ENCODE measurements at places on chromosomes 7 and 10.

DNA sequence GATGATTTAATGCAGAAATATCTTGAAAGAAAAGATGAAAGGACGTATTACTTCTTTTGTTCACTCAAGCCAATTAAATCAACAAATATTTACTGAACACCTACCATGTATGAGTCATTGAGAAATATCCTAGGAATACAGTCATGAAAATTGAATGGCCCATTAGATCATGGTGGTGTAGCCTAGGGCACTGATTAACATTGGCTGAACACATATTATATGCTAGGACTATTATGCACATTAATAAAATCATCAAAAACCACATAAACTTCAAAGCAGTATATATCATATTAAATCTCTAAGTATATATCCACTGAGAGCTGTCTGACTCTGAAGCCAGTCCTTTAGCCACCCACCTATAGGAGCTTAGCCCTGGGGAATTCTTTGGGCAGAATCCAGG lies 41.8 kb downstream of the FAM204A start:
- no peak for DNase-seq

- DNase-seq, result no peak
Observed at GRCh38 chr7:127322351-127322750, 69.6 kb upstream of the GRM8 start.

DNA sequence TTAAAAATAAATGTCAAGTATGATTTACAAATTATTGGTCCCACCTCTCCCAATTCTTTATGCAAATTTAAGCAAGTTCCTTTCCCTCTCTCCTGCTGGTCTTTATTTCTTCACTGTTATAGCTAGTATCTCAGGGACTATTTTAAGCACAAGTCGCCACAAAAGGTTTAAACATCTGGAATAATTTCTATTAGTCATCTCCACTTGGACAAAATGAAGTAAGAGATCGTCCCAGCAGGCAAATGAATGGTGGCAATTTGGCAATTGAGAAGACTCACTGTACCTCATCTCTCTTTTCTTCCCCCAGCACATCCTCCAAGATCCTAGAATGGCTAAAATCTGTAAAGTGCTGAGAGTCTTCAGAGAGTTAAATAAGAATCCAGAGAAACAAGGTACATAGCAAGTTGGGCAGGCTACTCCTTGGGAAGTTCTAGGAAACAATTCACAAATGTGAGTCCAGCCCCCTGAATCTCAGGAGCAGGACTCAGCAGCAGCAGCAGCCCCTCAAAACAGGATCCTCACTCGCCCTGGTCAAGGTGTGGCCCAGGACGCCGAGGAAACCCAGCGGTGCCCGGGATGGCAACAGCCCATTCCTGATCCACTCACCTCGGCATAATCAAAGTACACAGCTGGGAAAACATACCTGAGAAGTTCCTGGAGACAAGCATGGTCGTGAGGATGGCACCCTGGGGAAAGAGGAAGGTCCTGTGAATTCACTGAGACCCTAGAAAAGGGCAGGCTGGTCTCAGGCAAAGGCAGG lies 30.3 kb upstream of the NDST2 start:
- no peak for DNase-seq

GRCh38 chr7:131040467-131040932 lies 287.2 kb upstream of the MKLN1 start:
- DNase-seq, result peak; percentile 51

DNA sequence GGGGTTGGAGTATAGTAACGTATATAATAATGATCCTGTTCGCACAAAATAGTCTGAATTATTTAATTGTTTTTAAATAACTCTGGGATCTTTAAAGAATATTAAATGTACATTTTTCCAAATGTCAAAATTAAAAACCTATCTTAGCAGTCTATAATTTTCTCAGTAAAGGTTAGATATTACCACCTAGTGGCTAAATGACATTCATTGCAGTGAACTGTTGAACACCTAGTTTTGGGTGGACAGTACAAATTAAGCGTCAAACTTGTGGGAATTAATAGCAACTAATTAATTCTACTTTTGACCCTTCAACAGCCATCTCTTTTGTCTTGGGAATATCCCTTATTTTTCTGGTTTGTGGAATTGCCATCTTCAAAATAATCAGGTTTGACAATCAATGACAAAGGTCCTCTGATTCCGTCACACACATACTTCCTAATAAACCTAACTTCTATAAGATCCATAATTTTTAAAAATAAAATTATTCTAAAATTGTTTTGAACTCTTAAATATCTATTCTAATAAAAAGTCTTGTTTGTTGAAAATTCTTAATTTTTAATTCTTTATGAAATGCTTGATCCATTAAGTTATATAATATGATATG lies 165.7 kb downstream of the SEMA3D start:
- DNase-seq, result no peak

GRCh38 chr7:94374721-94375566 lies 19.8 kb upstream of the COL1A2 start:
- DNase-seq, result peak; percentile 97

- no peak for DNase-seq
Observed at GRCh38 chr10:81502677-81503359, 372.2 kb upstream of the NRG3 start.

GRCh38 chr10:101292194-101293006 lies 61.6 kb upstream of the BTRC start:
- no peak for DNase-seq

GRCh38 chr7:1114505-1114904 lies 26.6 kb downstream of the GPER1 start:
- no peak for DNase-seq

- DNase-seq, result no peak
Observed at GRCh38 chr7:102456327-102456726, 8.3 kb downstream of the ALKBH4 start.

- DNase-seq, result no peak
Observed at GRCh38 chr7:26298472-26299058, 6.9 kb downstream of the SNX10 start.

- no peak for DNase-seq
Observed at GRCh38 chr10:79243181-79244067, 103.8 kb upstream of the PPIF start.

- DNase-seq, result no peak
Observed at GRCh38 chr7:14209896-14210484, 220.5 kb upstream of the ETV1 start.

DNA sequence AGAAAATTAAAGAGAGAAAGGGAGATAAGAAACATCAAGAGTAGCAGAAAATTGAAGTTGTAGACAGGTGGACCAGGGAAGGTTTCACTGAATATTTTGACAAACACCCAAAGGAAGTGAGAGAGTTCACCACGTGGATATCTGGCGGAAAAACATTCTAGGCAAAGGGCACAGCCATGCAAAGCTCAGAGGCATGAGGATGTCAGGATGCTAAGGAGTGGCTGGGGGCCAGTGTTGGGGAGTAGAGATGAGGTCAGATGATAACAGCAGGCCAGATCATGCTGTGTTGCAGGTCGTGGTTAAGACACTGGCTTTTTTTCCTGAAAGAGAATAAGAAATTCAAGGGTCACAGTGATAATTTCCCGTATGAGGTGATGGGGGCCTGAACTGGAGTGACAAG lies 181.9 kb downstream of the DGKI start:
- no peak for DNase-seq

GRCh38 chr10:70462349-70462984 lies 16.1 kb upstream of the PALD1 start:
- no peak for DNase-seq

GRCh38 chr7:92777993-92778392 lies 58.4 kb downstream of the CDK6 start:
- DNase-seq, result no peak

DNA sequence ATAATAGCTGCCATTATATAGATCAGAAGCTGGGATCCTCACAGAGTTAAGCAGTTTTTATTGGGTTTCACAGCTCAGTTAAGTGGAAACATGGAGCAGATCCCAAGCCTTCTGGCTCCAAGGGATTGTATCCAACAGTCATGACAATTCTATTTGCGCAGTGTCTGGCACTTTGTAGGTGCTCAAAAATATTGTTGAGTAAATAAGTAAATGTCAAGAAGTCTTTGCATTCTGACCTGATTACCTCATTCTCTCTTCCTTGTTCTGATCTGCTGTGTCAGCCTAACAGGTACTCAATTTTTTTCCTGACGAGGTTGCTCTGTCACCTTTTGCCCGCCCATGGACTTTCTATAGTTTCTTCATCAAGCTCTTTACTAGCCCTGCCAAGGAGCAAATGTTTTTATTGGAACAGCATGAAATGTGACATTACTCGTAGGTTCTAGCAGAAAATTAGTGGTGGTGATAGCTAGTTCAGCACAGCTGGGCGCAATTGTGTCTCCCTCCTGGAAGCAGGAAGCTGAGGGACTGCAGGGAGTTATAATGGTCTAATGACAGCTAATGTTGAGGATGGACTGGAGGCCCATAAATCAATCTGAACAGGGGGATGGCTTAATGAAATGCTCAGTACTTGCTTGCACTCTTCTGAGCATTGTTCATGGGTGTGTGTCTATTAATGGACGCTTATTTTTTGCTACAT lies 680.2 kb downstream of the CCSER2 start:
- no peak for DNase-seq

DNA sequence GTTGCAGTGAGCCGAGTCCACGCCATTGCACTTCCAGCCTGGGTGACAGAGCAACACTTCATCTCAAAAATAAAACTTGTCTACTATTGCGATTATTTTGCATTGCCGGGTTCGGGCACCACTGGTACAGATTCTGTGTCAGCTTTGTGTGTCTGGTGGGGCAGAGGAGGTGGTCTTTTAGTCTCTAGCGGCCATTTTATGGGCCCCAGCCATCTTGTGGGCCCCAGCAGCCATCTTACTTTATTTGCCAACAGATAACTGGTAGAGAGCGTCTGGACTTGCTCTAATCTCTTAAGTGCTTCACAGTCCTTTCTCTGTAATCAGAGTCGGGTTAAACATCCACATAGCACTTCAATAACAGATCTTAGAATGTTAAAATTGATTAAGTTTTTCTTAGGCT lies 4.9 kb downstream of the BUD23 start:
- DNase-seq, result no peak

- peak; percentile 92 for DNase-seq
Observed at GRCh38 chr7:130891254-130892094, 157.5 kb upstream of the KLF14 start.

DNA sequence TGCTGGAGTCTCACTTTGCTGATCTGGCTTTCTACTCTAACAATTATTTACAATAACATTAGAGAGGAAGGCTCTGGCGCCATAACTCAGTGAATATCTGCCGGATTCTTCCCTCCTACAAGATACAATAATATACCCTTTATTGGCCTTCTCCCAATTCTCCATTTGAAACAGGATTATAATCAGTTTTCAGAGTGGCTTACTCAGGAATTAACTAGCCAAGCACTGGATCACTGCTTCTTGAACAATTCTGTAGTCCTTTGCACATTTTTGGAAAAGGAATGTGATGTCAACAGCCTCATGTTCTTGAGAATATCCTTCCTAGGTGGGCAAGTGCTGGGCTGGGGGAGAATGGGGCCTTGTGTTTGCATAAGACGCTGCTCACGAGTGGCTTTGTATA lies 125.9 kb downstream of the HIPK2 start:
- no peak for DNase-seq

DNA sequence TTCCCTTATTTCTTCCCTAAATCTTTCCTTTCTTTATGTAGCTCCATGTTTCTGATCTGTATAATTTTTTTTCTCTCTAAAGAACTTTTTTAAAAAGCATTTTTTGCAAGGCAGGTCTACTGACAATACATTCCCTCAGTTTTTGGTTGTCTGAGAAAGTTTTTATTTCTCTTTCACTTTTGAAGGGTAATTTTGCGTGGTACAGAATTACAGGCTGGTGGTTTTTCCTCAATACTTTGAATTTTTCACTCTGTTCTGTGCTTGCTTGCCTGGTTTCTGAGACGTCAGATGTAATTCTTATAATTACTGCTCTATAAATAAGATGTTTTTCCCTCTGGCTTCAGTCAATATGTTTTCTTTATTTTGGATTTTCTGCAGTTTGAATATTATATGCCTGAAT lies 205.4 kb upstream of the VSTM2A start:
- DNase-seq, result no peak

- no peak for DNase-seq
Observed at GRCh38 chr10:84308481-84309304, 19.7 kb upstream of the CCSER2 start.

GRCh38 chr7:141076377-141076776 lies 2.5 kb downstream of the TMEM178B start:
- DNase-seq, result no peak

DNA sequence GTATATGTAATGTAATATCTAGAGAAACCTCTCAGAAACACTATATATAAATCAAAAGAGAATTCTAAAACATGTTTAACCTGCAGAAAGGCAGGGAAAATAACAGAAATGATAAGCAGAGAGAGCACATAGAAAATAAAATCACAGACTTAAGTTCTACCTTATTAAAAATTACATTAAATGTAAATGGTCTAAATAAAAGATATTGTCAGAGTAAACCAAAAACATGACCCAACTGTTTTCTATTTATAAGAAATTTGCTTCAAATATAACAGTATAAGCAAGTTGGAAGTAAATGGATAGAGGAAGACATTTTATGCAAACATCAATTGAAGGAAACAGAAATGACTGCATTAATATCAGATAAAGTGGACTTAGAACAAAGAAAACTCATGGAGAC lies 43.4 kb downstream of the HECTD2 start:
- no peak for DNase-seq

GRCh38 chr10:13690281-13690825 lies 103.6 kb downstream of the PRPF18 start:
- DNase-seq, result no peak

GRCh38 chr10:114429581-114430335 lies 25.5 kb upstream of the AFAP1L2 start:
- no peak for DNase-seq

GRCh38 chr10:24642921-24643678 lies 80.6 kb downstream of the ARHGAP21 start:
- DNase-seq, result peak; percentile 77

DNA sequence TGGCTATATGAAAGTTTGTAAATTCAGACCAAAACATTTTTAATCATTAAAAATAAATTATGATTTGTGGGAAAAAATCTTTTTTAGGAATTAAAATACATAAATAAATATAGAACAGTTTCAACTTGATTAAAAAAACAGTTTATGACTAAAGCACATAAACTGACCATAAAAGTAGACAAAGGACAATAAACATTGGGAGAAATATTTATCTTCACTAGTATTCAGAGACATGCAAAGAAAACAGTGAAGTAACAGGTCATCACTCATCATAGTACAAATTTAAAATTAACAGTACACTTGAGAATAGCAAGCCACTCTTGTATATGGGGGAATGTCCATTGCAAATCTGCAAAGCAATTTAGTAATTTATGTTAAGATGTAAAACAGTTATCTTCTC lies 28.0 kb upstream of the CELF2 start:
- no peak for DNase-seq

DNA sequence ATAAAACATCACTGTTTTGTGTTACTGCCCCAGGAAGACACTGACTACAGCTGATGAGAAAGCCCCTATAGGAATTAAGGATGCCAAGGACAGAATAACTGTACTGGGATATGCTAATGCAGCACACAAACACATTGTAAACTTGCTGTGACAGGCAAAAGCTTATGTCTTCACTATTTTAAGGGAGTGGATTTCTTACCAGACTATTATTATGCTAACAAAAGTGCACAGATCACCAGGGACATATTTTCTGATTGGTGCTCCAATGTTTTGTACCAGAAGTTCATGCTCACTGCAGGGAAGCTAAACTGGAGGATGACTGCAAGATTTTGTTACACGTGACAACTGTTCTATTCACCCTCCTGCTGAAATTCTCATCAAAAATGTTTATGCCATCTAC lies 48.1 kb upstream of the PTPN12 start:
- no peak for DNase-seq

Data from fibroblast of the conjunctiva (primary cell).